Hippocampal formation (tissue), 2 donors: ENCODE measurements at places on chromosomes 1 and 21.

- DNase-seq = no peak
Measured at GRCh38 chr1:230010603-230011332, 56.3 kb upstream of the GALNT2 start.

DNA sequence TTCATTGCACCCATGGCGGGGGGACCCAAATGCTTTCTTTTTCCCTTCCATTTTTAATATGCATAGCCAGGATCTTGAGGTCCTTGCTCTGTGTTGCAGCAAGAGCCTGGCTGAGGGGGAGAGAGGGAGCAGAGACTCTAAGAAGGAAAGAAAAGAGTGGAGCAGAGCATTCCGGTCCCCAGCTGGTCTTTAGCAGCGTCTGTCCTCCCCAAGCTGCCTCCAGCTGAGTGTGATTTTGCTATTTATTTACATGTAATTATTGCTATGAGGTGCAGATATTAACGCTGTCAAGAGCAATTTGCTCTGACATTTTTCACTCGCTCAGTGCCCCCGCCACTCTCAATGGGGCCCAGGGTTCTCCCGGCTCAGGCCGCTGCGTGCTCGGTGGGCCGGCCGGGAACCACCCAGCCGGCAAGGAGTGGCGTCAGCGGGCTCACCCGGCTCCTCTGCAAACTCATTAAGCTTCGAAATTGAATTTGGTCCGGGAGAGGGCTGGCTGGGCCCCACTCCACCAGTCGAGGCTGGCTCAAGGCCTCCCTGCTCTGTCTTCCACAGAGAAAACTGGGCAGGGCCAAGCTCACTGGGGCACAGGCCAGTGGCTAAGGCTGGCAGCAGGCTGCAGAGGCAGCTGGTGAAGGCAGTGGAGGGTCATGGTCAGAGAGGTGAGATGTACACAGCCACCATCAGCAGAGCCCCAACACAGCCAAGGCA lies 93.2 kb downstream of the PAX7 start:
- DNase-seq = peak; percentile 7

DNA sequence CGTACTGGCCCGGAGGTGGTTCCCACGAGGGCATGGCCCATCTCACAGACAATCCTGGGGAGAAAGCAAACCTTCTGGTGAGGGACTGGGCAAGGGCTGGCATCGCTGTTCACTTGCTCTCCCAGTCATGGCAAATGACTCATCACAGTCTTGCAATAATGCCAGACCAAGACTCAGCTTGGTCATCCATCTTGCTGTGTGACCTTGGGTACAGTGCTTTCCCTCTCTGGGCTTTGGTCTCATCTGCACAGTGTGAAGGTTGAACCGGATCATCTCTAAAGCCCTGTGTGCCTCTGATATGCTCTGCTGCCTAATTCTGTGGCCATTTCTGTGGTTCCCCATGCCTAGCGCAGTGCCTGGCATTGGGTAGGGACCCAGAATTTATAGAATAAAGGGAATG lies 143.6 kb upstream of the CD34 start:
- DNase-seq = no peak

- no peak for DNase-seq
Measured at GRCh38 chr1:12228979-12229378, 851 bp upstream of the VPS13D start.

GRCh38 chr1:19450811-19451515 lies 34.4 kb downstream of the CAPZB start:
- no peak for DNase-seq

- DNase-seq = no peak
Measured at GRCh38 chr21:38438462-38438893, 59.8 kb downstream of the ERG start.

GRCh38 chr1:20068722-20069121 lies 1.3 kb upstream of the PLA2G5 start:
- no peak for DNase-seq

DNA sequence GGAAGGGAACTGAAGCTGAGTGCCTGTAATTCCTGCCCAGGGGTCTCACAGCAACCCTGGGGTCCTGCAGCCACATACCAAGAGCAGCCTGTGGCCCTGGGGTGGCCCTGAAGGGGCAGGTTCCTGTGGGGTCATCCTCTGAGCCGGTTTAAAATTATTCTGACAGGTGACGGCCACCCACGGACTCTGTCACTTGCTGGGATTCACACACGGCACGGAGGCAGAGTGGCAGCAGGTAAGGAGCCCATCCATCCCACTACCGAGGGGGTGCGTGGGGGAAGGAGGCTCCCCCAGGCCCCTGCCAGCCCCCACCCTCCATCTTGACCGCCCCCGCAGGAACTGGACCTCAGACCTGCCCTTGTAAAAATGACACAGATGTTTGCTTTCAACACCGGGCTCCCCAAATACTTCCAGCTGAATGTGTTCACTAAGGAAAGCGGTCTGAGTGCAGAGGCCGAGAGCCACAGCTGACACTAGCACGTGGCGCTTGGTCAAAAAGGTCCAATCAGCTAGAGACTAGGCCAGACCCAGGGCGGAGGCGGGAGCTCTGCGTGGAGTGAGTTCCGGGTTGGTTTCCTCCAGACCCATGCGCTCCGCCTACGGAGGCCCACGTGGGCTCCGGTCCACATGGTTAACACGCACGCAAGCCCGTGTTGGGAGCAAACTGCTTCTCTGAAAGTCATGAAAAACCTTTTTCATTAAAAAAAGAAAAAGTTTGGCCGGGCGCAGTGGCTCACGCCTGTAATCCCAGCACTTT lies 10.0 kb downstream of the YBEY start:
- peak; percentile 31 for DNase-seq

GRCh38 chr1:160975026-160975425 lies 20.4 kb upstream of the ITLN2 start:
- no peak for DNase-seq

DNA sequence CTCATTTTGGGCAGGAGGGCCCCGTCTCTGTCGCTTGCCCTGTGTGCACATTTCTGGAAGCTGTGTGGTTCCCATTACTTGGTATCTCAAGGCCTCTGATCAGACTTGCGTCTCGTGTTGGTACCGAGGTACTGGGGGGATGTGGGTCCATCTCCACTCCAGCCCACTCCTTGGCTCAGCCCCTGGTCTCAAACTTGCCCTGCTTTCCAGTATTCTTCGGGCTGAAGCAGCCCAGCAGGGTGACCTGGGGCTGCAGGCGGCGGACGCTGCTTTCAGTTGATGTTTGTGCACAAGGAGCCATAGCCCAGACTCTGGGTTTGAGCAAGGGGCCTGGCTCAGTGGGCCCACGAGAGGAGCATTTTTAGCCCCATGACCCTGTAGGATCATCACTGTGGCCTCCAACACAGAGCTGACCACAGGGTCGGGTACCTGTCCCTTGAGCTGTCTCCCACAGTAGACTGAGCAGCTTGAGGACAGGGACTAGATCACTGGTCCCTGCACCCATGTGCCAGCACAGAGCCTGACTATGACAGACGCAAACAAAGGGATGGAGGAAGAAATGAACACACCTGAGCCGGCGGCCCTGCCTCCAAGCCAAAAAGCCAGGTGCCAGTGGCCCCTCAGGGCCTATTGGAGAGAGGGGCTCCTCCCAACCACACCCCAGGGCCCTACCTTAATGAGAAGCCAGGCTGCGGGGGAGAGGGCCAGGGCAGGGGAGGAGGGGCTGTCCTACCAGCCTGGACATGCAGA lies 46.8 kb downstream of the CHD5 start:
- DNase-seq = no peak

DNA sequence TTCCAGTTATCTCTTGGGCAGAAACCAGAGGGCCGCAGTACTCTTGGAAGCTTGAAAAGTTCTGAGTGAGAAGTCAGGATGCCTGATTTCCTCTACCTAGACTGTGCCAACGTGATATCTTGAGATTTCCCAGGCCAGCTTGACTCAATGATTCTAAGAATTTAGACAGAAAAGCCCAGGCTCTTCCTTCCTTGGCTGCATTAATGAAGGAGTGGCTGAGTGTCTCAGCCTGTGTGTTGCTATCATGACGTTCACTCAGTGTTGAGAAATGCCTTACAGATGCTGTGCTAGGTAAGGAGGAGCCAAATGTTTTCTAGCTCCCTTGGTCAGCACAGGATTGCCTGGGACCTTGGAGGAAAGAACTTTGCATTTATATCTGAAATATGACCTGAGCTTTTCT lies 454.1 kb upstream of the USP24 start:
- no peak for DNase-seq

- no peak for DNase-seq
Measured at GRCh38 chr1:221633841-221634409, 108.0 kb downstream of the DUSP10 start.
